ENCODE measurements at places on chromosomes 11 and 22. TPM values are rescaled to one million over a fixed set of nuclear protein-coding genes. Genes with fewer than 3 reads are reported as not detected.

DAGLA gene
- total RNA-seq: 0.10 TPM

SEC14L6 gene
- total RNA-seq: not detected

JAM3 gene
- 5.1 TPM for total RNA-seq

CDC45 gene
- total RNA-seq: 56.2 TPM

PARVG gene
- total RNA-seq: 123 TPM

SCN2B gene
- total RNA-seq: not detected

TESMIN gene
- total RNA-seq: 13.8 TPM

TRPM5 gene
- not detected for total RNA-seq

- peaks cover 3% of the 10 kb centered on the region for H3K27me3 ChIP-seq
- H3K4me1 ChIP-seq: no peaks in the 10 kb centered on the region
- no peak overlapping the region for H3K27ac ChIP-seq
- H3K36me3 ChIP-seq: no peaks in the 10 kb centered on the region
- DNase-seq: no peak
- H3K4me3 ChIP-seq: no peak overlapping the region
Observed at GRCh38 chr11:57373146-57373545, 7.8 kb downstream of the PRG3 start.

DNA sequence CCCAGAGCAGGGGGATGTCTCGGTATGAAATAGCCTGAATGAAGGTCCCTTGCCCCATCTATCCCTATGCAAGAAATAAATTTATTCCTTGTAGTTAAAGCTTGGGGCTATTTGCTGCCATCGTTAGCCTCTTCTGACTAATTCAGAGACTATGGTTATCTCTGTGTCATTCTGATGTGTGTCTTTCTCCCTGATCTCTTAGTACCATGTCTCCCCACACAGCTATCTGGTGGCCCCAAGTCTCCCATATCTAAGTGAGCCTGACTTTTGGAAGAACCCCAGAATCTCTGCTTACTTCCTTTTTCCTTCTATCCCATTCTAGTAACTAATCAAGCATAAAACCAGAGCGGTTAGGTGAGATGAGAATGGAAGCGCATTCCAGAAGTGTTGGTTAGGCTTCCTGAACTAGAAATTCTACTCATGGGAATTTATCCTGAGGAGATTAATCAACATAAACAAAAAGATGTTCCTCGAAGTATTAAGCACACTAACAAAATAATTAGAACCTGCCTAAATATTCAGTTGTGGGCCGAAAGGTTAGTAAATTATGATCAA, 71.4 kb upstream of the BMAL1 start:
- no peaks in the 10 kb centered on the region for H3K36me3 ChIP-seq
- H3K4me3 ChIP-seq: no peak overlapping the region
- H3K4me1 ChIP-seq: peaks cover 38% of the 10 kb centered on the region
- no peak for DNase-seq
- H3K27ac ChIP-seq: no peak overlapping the region

GRCh38 chr22:17997456-17997855, 26.9 kb downstream of the MICAL3 start:
- peaks cover 2% of the 10 kb centered on the region for H3K36me3 ChIP-seq
- DNase-seq: no peak
- peaks cover 64% of the 10 kb centered on the region for H3K4me1 ChIP-seq
- H3K27ac ChIP-seq: peak overlapping the region; percentile 84
- H3K4me3 ChIP-seq: peak overlapping the region; percentile 17
- no peaks in the 10 kb centered on the region for H3K27me3 ChIP-seq

GRCh38 chr11:19079643-19080440, 19.3 kb upstream of the MRGPRX2 start:
- DNase-seq: no peak
- H3K4me3 ChIP-seq: no peak overlapping the region
- H3K4me1 ChIP-seq: no peaks in the 10 kb centered on the region
- no peaks in the 10 kb centered on the region for H3K36me3 ChIP-seq

DNA sequence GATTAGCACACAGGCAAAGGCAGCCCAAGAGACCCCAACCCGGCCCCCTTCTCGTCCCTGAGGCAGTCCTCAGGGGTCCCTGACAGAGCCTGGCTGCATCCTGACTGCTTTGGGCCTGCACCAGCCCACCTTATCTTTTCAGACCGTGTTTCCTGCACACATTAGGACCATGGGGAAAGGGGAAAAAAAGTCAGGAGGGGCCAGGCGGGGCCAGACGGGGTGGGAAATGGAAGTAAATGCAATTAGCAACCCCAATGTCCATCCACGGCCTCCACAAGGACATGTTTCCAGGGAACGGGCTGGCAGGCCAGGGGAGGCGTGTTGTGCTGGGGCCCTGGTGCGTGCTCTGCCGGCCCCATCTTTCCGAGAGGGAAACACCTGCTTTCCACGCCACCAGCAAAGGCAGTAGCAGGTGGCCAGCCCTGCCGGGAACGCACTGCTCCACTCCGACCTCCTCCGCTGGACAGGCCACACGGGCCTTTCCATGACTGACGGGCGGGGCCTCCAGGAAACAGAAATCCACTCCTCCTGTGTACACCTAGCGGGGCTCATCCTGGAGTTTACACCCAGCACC, 7.4 kb downstream of the EHD1 start:
- no peak for DNase-seq
- no peaks in the 10 kb centered on the region for H3K27me3 ChIP-seq
- peak overlapping the region; percentile 86 for H3K27ac ChIP-seq
- H3K4me1 ChIP-seq: peaks cover 87% of the 10 kb centered on the region

DNA sequence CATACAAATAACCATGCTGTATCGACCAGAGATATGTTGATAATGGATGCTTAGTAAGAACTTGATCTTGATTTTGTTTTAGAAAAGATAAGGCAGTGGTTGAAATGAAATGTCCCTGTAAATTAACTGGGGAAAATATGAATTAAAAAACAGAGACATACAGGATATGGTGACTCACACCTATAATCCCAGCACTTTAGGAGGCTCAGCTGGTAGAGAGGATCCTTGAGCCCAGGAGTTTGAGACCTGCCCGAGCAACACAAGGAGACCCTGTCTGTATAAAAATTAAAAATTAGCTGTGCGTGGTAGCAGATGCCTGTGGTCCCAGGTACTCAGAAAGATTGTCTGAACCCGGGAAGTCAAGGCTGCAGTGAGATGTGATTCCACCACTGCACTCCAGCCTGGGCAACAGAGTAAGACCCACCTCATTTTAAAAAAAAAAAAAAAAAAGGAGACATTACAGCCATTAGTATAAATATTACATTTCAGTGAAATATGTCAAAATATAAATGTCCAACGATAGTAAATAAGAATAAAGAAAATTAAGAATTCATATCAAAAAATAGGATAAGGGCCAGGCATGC, 4.6 kb downstream of the PICALM start:
- peak overlapping the region; percentile 100 for H3K4me3 ChIP-seq
- peaks cover 64% of the 10 kb centered on the region for H3K36me3 ChIP-seq
- no peaks in the 10 kb centered on the region for H3K27me3 ChIP-seq
- no peak for DNase-seq

DNA sequence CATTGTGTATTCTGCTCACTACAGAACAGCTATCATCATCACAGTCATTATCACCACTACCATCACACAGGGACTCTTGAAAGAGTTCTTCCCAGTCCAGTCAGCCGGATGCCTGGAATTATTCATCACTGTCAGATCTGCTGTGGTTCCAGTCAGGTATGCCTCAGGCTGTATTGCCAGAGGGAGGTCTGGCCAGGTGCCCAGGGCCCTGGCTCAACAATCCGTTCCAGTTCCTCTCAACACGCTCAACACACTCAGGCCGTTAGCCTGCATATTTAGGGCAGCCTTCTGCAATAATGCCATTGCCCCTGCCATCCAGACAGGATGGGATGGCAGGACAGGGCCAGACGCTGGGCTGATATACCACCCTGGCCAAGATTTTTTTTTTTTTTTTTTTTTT, 28.6 kb upstream of the RASL10A start:
- no peaks in the 10 kb centered on the region for H3K27me3 ChIP-seq

DNA sequence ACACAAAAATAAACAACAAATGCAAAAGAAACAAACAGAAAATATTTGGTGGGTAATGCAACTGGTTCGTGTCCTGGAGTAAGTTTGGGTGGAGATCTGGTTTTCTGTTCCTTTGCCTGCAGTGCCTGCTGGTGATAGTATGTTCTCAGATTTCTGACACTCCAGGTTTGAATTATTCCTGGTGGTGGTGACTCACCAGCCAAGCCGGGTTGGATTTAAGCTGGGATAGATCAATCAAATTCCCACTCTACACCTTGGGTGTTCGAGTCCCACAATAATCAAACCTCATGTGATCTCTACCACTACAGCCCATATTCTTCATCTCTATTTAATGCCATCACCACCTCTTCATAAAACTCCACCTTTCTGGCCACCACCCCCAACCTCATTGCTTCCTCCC, 421.8 kb downstream of the NTM start:
- no peaks in the 10 kb centered on the region for H3K27me3 ChIP-seq
- no peak overlapping the region for H3K4me3 ChIP-seq
- H3K4me1 ChIP-seq: no peaks in the 10 kb centered on the region
- no peak overlapping the region for H3K27ac ChIP-seq
- no peak for DNase-seq

DNA sequence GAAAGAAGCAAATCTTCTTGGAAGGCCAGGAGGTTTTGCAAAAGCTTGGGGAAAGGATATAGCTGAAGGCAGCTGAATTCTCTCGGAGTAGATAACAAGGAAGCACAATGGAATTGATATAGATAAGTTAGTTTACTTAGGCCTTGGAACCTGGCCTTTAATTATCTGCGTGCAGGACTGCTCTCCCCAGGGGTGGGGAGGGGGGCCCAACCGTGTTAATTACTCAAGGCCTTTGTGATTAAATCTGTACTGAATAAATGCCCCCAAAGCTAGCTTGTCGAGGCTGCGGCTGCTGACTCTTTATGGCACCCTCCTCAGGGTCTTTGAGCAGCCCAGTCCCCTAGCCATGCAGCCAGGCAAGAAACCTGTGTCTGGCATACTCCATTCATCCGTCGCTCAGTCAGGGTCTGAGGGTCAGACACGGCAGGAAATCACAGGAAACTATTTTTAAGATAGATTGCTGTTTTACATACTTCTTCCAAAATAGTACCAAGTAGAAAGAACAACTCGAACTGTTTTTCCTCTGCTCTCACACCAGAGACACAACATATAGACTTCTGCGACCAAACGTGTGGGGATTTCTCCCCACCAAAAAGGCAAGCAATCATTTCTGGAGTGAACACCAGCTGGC, 36.5 kb downstream of the MS4A2 start:
- H3K36me3 ChIP-seq: no peaks in the 10 kb centered on the region
- no peak for DNase-seq
- peaks cover 4% of the 10 kb centered on the region for H3K27me3 ChIP-seq
- no peaks in the 10 kb centered on the region for H3K4me1 ChIP-seq

DNA sequence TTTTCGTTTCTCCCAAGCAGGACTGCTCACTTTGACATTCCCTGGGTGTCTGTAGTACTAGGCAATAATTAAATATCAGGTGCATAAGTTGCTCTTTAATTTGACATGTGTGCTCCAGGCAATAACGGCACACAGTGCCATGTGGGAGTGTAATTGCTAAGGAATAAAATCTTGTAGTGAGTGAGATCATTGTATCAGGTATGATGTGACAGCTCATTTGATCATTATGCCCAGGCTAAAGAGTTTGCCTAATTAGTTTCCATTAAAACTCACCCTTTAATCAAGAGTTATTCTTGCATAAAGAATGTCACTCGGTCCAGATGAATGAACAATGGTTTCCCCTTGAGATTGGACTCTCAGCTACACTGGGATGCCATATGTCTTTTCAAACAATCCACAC, 220.0 kb downstream of the INSC start:
- H3K4me1 ChIP-seq: no peaks in the 10 kb centered on the region
- DNase-seq: no peak

- H3K27me3 ChIP-seq: no peaks in the 10 kb centered on the region
- H3K27ac ChIP-seq: no peak overlapping the region
- H3K36me3 ChIP-seq: no peaks in the 10 kb centered on the region
- no peak overlapping the region for H3K4me3 ChIP-seq
Observed at GRCh38 chr22:48745842-48746788, 1081.6 kb downstream of the BRD1 start.

- H3K36me3 ChIP-seq: no peaks in the 10 kb centered on the region
- H3K27ac ChIP-seq: no peak overlapping the region
- H3K4me3 ChIP-seq: no peak overlapping the region
Observed at GRCh38 chr11:128246810-128247594, 340.4 kb downstream of the ETS1 start.

- peaks cover 10% of the 10 kb centered on the region for H3K4me1 ChIP-seq
- H3K27ac ChIP-seq: no peak overlapping the region
- no peak overlapping the region for H3K4me3 ChIP-seq
- no peaks in the 10 kb centered on the region for H3K36me3 ChIP-seq
Observed at GRCh38 chr22:43520632-43521039, 108.8 kb downstream of the MPPED1 start.

- H3K36me3 ChIP-seq: no peaks in the 10 kb centered on the region
- no peak overlapping the region for H3K4me3 ChIP-seq
- DNase-seq: no peak
Observed at GRCh38 chr22:26289611-26290101, 120.4 kb downstream of the SEZ6L start.

- peaks cover 52% of the 10 kb centered on the region for H3K36me3 ChIP-seq
- peak overlapping the region; percentile 96 for H3K27ac ChIP-seq
- H3K4me3 ChIP-seq: peak overlapping the region; percentile 88
- DNase-seq: no peak
- H3K27me3 ChIP-seq: no peaks in the 10 kb centered on the region
- peaks cover 38% of the 10 kb centered on the region for H3K4me1 ChIP-seq
Observed at GRCh38 chr11:315051-315481, 1.2 kb downstream of the IFITM1 start.

GRCh38 chr11:75740681-75741080, 23.0 kb downstream of the MOGAT2 start:
- H3K27me3 ChIP-seq: peaks cover 29% of the 10 kb centered on the region
- H3K27ac ChIP-seq: no peak overlapping the region
- no peaks in the 10 kb centered on the region for H3K36me3 ChIP-seq
- DNase-seq: no peak
- H3K4me3 ChIP-seq: no peak overlapping the region

GRCh38 chr11:132632641-132633124, 899.6 kb downstream of the OPCML start:
- H3K36me3 ChIP-seq: no peaks in the 10 kb centered on the region
- H3K4me3 ChIP-seq: no peak overlapping the region
- no peaks in the 10 kb centered on the region for H3K4me1 ChIP-seq
- no peak overlapping the region for H3K27ac ChIP-seq

DNA sequence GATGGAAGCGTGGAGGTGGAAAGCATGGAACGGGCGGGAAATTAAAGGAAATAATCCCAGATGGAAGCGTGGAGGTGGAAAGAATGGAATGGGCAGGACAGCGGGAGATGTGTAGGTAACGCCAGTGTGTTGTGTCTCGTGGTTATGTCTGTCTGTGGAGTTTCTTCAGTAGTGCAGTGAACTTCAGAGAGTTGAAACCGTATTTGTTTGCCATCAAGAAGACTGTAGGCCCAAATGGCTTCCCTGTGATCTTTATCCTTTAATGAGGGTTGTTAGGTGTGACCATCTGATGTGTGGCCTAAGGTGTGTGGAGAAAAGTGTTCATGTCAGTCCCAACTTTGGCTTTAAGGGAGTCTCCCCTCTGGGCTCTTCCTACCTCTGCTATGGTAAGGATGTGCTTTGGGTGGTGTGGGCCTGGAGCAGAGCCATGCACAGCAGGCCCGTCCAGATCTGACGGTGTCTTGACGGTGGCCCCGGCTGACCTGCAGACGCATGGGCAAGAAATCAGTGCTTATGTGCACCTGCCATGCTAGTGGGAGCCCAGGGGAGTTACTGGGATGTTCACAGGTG, 39.6 kb downstream of the AP2A2 start:
- no peak overlapping the region for H3K27ac ChIP-seq
- peaks cover 16% of the 10 kb centered on the region for H3K4me1 ChIP-seq
- DNase-seq: no peak
- no peak overlapping the region for H3K4me3 ChIP-seq

GRCh38 chr11:113732092-113732491, 26.0 kb upstream of the TMPRSS5 start:
- peaks cover 14% of the 10 kb centered on the region for H3K4me1 ChIP-seq
- no peak for DNase-seq
- no peaks in the 10 kb centered on the region for H3K27me3 ChIP-seq
- no peak overlapping the region for H3K4me3 ChIP-seq

Measured in activated CD4-positive, alpha-beta memory T cell treated with anti-CD3 and anti-CD28 coated beads, Interleukin-2, amount 10 ng/mL, durations not matched to agents 7 days and 5 days (primary cell).